H4 (cell line): ENCODE measurements at places on chromosomes 5 and 9. TPM values are rescaled to one million over a fixed set of nuclear protein-coding genes. Genes with fewer than 3 reads are reported as not detected.

Gene DDX4
- total RNA-seq: not detected in 2 replicates

Gene ZNF483
- 0.21 TPM in 1 of 2 replicates, not detected in the other for total RNA-seq

Gene TICAM2
- total RNA-seq: 0.16 and 4.5 TPM in 2 replicates

Gene OR1J2
- not detected in 2 replicates for total RNA-seq

Gene ABCA1
- total RNA-seq: 10.9 and 11.6 TPM in 2 replicates

Gene ADAMTS16
- 1.3 and 1.7 TPM in 2 replicates for total RNA-seq

Gene NIM1K
- total RNA-seq: 0.04 TPM in 1 of 2 replicates, not detected in the other

- no peak for DNase-seq
These were observed 12.2 kb downstream of the AFAP1L1 start for GRCh38 chr5:149283626-149284480.

GRCh38 chr5:31133488-31133887, 60.0 kb upstream of the CDH6 start:
- peak; percentile 73 for DNase-seq

DNA sequence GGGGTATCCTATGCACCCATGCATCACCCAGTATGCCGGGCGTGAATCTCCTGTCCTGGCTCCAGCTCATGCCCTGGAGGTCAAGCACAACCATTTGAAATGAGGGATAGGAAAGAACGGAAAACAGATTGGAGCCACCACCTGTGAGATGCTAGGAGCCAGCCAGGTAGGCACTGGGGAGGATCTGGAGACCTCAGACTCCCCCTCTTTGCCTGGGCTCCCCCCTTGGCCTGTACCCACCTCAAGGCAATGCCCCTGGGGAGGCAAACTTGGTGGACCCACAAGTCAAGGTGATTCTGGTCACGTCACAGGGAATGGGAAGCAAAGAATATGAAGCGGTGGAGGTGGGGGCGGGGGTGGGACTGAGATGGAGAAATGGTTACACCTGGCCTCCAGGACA, 92.6 kb downstream of the PAX5 start:
- no peak for DNase-seq

DNA sequence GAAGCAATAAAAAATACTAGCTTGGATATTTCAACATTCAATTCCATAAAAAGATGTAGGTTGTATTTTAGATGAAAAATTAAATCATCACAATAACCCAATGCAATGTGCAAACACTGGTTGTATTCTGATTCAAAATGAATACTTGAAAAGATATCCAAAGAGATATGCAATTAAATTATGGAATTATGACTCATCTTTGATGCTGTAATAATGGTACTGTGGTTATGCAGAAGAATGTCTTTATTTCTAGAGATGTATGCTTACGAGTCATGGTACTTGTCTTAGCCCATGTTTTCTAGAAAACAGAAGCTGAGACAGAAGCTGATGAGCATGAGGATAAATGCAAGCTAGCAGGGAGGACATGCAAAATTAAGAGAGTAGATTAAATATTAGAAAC, 1941.4 kb upstream of the NUDT12 start:
- DNase-seq: no peak

DNA sequence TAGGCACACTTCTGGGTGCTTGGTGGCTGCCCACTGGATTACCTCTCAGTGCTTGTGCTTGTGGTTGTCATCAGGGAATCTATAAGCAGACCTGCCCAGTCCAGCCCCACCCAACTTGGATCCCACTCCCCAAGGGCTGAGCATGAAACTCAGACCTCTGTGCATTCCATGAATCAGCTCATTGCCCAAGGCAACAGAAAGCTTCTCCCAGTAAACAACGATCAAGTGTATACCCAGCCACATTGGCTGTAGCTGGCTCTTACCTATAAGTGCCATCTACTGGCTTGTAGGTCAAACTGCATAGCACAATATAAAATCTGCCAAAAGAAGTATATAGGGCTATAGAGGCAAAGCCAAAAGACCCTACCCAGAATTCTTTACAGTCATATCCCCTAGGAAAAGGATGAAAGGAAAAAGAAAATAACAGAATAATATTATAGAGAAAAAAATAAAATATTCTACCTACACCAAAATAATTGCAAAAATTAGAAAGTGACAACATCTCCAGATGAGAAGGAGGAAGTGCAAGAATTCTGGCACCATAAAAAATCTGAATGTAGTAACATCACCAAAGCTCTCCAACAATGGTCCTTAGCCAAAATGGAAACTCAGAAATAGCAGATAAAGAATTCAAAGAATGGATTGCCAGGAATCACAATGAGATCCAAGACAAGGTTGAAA, 321.0 kb upstream of the TRPC7 start:
- DNase-seq: peak; percentile 78

GRCh38 chr9:137084526-137084925, 2.3 kb upstream of the MAN1B1 start:
- DNase-seq: no peak

DNA sequence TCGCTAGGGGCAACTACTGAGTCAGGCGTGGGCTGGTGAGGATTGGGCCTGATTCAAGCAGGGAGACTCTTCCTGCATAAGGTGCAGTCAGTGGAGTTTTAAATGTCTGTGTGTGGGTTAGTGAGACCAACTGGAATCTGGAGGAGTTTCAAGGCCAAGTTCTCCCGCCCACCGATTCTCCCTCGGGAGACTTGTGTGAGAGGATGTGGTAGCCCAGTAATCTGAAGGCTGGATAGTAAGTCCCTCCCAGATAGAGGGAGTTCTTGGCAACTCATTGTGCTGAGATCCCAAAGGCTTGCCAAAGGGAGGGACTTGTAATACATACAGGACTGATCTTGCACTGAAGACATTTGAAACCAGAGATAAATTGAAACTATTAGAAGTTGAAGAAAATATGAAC, 51.8 kb downstream of the WDR36 start:
- peak; percentile 90 for DNase-seq

DNA sequence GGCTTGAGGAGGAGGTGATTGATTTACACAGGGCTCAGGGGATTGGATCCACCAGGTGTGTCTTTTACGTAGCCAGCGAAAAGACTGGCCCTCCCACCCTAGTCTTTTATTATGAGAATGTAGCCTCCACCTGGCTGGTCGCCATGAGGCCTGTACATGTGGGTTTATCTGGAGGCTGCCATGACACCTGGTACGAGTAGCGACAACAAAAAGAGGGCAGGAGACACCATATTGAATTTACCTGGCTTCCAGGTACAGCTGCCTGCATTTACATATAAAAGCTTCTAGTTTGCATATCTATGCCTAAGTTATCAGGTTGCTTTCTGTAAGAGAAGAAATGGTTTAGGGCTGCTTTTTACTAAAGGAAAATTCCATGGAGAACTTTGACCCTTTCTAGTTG, 1173.7 kb upstream of the SEMA6A start:
- no peak for DNase-seq

- no peak for DNase-seq
These were observed 222.6 kb downstream of the VPS13A start for GRCh38 chr9:77399964-77400363.

DNA sequence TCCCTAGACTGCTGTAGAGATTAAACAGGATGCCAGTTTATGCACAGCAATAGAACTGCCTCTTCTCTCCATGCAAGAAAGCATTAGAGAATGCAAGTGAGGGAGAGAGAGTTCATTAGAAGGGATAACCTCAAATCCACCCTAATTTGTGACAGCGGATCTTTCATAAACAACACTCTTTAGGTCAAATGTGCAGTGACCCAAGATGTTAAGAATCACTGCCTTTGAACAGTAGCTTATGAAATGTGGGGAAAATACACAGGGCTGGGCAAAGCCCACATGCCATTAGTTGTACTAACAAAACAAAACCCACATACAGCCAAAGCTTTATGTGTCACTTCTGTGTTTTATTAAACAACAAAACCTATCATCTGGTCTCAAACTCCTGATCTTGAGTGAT, 36.2 kb upstream of the POU4F3 start:
- DNase-seq: no peak

DNA sequence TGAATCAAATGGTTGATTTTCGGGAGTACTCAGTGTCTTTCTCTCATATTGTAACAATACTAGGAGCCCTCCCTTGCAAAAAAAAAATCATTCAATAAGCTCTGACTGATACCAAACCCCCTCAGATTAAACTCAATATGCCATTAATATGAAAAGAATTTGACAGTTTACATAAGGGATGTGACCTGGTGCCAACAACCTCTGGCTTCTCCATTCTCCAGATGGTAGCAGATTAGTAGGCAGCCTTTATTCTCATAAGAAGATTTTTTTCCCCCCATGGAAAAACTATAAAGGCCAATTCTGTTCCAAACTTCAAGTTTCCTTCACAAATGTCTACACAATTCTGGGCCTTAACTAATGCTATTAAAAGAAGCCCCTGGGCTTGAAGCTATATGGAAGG, 96.5 kb downstream of the EFNA5 start:
- no peak for DNase-seq

GRCh38 chr5:546376-546908, 22.2 kb upstream of the SLC9A3 start:
- no peak for DNase-seq

DNA sequence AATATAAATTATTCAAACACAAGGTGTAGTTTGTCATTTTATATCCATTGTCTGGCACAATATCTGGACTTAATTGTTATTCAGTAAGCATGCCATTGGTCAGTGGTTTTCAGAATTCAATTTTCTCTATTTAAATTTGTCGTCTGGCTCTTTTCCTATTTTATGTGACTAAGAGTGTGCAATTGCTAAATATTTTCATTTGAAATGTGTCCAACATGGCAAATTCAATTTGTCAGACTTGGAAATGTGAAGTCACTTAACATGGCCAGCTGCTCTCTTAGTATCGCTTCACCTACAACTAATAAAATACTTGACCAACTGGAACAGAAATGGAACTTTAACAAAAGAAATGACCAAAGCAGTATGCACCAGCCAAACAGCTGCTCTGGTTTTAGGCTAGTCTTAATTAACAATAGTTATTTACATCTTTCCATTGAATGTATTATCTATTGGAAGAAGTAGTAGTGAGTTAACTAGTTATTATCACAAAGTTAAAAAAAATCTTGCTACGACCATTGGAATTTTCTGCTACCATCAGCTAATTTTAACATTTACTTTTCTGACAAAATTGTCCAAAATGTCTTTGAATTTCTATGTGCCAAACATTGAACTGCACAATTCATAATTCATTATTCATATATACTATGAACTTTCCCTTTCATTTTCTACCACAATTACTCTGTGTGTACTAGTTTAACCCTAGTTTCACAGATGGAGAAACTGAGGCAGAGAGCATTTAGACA, 720.7 kb upstream of the FAM174A start:
- DNase-seq: no peak

GRCh38 chr5:50751064-50751657, 84.7 kb downstream of the PARP8 start:
- DNase-seq: peak; percentile 65

- no peak for DNase-seq
These were observed 72.3 kb upstream of the ANXA1 start for GRCh38 chr9:73079326-73079725.

DNA sequence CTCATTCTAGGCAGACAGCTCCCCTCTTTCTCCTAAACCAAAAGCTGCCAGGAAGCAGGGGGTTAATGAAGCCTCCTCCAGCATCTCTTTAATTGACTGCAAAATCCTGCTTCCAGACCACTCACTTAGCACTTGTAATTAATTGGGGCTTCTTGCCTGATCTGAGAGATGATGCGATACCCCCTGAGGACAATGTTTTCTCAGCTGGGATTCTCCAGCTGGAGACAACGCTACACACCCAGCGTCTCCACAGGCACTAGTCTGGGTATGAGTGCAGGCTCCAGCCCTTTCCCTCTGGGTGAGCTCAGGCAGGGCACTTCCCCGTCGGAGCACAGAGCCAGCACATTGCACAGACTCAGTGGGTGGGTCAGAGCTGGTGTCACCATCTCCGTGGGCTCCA, 16.1 kb downstream of the CPLX2 start:
- no peak for DNase-seq

GRCh38 chr5:54547711-54548250, 30.2 kb downstream of the SNX18 start:
- DNase-seq: peak; percentile 34
